ENCODE measurements at places on chromosomes 12 and 14.

GRCh38 chr12:93128332-93128707 lies 199.2 kb upstream of the EEA1 start:
- no peak for DNase-seq

GRCh38 chr12:80195074-80195726 lies 95.9 kb downstream of the OTOGL start:
- no peak for DNase-seq

- DNase-seq = no peak
These were observed 106.7 kb upstream of the DAAM1 start for GRCh38 chr14:59081720-59082119.

DNA sequence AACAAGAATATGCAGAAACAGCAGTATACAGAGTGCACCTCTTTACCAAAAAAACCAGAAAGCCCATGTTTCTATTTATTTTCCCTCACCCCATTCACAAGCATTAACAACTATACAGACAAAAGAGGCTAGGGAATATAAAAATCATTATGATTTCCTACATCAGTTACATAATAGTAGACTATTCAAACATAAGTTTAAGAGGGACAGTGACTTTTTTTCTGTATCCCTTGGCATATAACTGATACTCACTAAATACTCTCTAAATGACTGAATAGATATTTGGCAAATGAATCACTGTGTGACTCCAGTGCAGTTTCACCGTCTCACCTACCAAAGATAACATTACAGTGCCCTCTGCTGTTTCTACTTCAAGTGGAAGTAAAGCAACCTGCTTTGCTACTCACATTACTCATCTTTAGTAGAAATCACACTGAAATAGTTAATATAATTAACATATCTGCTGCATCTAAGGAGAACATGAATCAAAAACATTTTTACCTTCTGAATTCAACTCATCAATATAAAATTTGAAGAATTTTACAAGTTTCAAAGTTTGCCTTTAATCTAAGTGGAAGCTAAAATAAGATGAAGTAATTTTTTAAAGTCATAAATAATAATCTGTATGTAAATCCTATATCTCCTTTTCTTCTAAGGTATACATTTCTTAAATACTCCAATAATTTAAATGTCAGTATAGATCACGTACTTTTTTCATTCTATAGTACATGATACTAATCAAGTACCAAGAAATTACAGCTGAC lies 103.8 kb downstream of the OSBPL8 start:
- DNase-seq = no peak

- peak; percentile 9 for DNase-seq
These were observed 290.7 kb upstream of the TMPO start for GRCh38 chr12:98224584-98225221.

- DNase-seq = no peak
These were observed 22.2 kb upstream of the KIF21A start for GRCh38 chr12:39464976-39465695.

DNA sequence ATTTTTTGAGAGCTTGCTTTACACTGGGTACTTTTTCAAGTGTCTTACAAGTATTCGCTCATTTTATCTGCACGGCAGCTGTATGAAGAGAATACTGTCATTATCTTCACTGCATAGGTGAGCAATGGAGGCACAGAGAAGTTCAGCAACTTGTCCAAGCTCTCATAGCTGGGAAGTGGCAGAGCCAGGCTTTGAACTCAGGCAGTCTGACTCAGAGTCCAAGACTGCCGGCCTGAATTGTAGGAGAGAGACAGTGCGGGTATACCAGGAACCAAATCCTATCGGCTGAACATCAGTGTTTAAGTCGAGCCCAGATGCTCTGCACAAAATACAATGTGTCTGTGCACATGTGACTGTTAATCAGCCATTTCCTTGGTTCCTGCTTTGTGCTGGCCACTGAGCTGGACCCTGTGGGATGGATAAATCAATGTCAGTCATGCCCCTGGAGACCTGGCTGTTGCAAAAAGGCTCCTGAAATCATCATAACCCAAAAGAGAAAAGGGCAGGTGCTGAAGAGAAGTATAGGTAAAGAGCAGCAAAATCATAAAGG lies 474.6 kb downstream of the DPF3 start:
- no peak for DNase-seq

GRCh38 chr14:51073731-51074130 lies 21.2 kb downstream of the TRIM9 start:
- DNase-seq = no peak

- DNase-seq = no peak
These were observed 150.9 kb downstream of the TTLL5 start for GRCh38 chr14:75811872-75812499.

DNA sequence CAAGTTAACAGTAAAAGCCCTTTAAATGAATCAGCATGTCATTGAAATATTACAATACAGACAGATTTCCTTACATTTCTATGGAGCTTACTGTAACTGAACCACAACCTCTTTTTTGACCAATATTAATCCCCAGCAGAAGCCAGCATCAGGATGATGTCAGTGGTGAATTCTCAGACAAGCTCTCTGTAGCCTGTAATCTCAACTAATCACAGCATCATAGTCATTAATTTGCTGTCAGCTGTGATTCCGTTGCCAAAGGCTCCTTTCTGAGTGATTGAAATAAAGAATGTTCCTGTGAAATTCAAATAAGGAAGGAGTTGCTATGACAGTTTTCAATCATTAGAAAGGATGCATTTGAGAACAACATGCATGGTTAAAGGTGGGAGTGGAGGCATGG lies 323.1 kb downstream of the PDZRN4 start:
- DNase-seq = no peak

DNA sequence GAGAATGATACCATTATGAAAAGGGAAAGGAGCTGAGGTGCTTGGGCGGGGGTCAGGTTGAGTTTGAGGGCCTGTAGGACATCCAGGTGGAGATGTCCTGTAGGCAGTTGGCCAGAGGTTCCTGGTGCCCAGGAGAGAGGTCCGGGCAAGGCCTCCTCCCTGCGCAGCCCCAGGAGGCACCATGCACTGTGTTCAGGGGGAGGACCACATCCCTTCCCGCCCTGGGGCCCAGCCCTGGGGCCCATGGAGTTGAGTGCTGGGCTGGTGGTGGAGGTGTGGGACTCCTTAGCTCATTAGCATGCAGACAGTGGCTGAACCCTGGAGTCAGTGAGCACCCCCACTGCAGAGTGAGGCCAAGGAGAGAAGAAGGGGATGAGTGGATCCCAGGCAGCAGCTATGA lies 5.7 kb upstream of the FAIM2 start:
- no peak for DNase-seq

DNA sequence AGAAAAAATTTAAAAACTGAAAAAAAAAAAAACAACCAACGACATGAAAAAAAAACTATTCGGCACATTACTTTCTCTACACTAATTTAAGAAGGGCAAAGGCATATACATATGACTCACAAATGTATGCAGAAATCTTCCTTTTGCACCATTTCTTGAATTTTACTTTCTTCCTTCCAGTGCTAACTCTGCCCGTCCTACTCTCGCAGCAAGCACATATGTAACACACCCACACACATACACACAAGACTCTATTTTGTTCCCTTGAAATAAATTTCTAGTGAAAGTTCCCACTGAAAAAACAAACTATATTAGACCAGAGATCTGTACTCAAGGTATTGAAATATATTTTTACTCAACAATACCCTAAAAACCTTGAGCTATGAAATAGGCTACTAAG lies 14.6 kb downstream of the BTG1 start:
- no peak for DNase-seq

DNA sequence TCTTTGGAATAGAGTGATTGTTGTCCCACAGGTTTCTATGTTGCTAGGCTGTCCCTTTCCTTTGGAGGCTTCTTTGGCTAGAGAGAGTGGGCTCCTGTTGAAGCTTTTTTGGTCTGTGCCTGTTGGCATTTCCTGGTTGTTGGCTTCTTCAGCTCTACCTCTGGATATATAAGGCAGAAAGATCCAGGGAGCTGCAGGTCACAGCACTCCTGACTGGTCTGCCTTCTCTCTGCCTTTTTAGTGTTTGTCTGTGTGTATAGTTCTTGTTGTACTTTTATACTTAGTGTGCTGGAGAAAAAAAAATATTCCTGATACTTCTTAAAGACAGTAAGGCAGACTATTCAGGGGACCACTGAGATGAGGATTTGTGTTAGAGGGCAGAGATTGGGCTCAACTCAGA lies 202.7 kb downstream of the FBXL14 start:
- DNase-seq = no peak

DNA sequence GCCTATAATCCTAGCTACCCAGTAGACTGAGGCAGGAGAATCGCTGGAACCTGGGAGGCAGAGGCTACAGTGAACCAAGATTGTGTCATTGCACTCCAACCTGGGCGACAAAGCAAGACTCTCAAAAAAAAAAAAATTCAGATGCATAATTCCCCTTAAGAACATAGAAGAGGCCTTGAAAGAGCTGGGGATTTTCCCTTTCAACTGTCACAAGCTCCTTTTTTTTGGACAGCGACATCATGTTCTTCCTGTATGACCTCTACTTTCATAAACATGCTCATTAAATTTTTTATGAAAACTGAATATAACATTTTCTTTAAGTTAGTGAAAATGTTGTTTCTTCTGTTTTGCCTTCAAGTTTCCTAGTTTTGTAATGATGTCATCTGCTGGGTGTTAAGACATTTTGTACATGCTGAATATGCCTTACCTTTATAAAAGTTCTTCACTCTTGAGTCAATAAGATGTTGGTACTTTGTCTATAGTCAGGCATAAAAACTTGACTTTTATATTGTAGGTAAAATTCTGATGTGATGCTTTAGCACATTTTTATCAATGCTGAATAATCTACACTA lies 76.0 kb downstream of the PTHLH start:
- DNase-seq = no peak

- DNase-seq = no peak
These were observed 8.7 kb downstream of the CLEC7A start for GRCh38 chr12:10121278-10121677.

DNA sequence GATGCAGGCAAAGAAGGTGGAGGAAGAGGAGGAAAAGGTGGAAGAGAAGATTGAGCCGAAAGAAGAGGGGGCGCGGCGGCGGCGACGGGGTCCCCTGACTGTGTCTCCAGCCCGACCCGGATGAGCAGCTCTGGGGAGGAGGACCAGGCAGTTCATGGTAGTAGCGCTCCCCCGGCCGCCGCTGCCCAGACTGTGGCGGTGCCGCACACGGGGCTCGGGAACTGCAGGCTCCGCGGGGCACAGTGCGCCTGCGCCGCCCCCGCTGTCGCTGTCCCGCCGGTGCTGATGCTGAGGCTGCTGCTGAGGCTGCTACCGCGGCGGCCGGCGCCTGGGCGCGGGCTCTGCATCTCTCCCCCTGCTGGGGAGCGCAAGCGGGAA lies at the start of gene KCNH5:
TSS of gene KCNH5 (minus strand) at position 225 of the 378 bp plus-strand sequence. CDS start 272 bp downstream, outside the sequence.
- DNase-seq = no peak

- DNase-seq = no peak
These were observed 1.6 kb downstream of the FMNL3 start for GRCh38 chr12:49705479-49706134.

DNA sequence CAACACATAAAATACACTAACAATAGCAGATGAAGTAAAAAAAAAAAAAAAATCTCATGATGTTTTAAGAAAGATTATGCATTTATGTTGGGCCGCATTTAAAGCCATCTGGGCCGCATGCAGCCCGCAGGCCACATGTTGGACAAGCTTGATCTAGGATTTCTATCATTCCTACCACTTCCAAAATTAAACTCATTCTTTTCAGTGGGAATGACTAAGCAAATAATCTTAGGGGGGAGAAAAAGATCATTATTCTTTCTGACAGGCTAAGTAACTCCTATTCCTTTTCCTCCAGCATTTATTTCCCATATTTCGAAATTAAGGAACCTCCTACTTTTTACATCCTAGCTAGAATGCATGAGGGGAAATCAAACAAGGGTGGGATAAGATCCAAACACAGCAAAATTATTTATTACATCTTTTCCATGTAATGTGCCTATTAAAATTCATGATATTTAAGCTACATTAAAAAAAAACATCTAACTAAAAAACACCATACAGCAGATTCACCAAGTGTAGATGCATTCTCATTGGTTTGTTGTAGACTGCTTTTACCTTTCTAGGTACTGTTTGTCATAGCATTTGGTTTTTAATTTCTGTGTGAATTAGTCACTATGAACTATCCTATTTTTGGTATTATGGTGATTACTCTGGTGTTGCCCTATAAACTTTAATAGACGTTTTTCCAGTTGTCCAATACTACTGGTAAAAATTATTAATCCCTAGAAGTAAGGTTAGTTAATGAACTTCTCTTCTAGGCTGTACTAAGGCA lies 76.1 kb downstream of the RASSF8 start:
- DNase-seq = no peak

GRCh38 chr14:91835920-91836843 lies 31.2 kb downstream of the TC2N start:
- DNase-seq = peak; percentile 25

DNA sequence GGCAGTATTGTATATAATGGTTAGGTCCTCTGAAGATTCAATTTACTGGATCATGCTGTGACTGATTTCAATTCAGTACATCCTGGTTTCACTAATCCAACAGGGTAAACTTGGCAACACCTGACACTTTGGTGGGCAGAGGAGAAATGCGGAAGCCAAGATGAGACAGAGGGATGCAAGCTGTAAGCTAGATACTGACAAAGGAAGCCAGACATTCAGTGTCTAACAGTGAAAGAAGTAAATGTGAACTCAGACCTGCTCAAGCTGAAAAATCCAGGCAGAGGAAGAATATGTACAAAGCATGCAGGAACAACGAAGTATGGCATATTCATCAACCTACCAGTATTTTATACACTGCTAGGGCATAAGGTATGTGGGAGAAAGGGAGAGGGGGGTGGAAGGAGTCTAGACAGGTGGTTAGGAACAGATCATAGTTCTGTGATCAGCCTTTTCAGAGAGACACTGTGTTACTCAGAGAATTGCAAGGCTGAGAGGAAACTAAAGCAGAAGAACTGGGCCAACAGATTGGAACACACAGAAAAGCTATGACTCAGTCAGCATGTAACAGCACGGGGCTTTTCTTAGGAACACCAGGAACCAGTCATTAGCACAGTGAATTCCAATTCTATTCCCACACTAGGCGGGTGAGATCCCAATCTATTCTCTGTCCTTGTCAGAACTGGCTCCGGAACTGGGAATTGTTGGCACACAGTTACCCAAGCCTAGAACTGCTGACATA lies 40.3 kb downstream of the NELL2 start:
- DNase-seq = no peak

GRCh38 chr14:71560751-71561150 lies 371.5 kb upstream of the RGS6 start:
- no peak for DNase-seq

DNA sequence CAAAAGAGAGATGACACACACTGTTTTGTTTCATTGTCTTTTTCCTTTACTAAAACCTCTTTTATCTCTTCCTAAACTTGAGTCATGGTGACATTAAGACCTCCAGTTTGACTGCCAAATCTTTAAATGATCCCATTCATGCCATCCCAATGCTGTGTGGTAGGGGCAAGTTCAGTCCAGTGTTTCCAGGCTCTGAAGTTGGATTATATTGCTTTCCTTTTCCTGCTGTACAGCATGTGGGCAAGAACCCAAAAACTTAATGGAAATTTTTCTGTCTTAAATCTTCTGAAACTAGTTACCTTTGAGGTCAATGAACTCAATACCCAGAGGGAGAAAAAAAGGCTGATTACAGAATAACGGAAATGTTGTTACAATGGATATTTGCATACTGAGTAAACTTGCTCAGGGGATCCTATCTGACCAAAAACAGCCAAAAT lies 187.1 kb upstream of the FAR2 start:
- DNase-seq = no peak

Data from GM18507 (cell line).